ENCODE measurements at places on chromosomes 6 and 20.

DNA sequence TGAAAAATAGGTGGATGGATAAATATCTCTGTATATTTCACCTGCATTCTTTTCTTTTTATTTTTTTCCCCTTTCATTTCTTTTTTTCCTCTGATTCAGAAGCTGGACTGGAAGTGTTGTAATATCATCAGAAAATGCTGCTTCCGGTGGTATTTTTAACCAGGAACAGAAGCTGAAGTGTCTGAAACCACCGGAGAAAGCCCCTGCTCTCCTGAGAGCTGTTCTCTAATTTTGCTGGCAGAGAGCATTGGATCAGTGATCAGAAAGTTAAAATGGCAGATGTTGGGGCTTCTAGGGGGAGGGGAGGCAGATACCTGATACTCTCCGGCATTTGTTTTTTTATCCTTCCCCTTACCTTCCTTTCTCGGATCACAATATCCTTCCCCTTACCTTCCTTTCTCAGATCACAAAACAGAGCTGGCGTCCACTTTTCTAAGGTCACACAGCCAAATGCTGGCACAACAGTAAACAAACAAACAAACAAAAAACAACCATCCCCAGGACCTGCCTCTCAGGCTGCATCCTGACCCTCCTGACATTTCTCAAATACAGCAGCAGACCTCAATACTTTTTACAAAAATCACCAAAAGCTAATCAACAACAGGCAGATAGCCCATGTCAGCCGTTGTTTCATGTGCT, 143.2 kb upstream of the ZNF217 start:
- no peak for DNase-seq

- DNase-seq = no peak
Measured at GRCh38 chr6:159772196-159772595, 10.4 kb downstream of the ACAT2 start.

DNA sequence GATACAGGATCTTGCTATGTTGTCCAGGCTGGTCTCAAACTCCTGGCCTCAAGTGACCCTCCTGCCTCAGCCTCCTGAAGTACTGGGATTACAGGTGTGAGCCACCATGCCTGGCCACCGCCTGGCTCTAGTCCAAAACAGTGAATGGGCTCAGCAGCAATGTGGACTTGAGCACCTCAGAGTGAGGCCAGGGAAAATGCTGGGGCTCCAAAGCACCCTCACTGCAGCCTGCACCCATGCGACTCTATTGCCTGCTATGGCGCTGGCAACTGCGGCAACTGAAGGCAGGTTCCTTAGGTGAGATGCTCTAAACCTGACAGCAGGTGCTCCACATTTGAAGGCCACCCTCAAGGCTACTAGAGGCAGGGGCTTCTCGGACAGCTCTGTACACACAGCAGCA, 26.5 kb downstream of the MAP1LC3A start:
- no peak for DNase-seq

DNA sequence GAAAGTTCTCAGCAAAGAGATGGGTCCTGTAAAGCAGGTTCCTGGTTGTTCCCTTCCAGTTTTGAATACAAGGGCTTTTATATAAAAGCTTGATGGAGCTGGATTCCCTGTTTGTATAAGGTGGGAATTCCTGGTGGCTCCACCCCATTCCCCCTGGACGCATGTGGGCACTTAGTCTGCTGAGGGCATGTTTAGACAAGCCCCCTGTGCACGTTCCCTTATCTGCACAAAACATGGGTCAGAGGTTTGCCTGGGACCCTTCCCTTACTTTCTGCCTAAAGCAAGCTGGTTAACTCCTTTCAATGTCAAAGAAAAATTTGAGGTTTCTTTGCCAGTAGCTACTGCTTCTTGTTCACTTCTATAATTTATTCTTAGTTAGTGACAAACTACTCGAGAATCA, 181.1 kb downstream of the BCKDHB start:
- DNase-seq = no peak

- DNase-seq = no peak
Measured at GRCh38 chr6:117290173-117290846, 25.0 kb downstream of the VGLL2 start.

- DNase-seq = no peak
Measured at GRCh38 chr20:17867131-17867925, 101.3 kb downstream of the SNX5 start.

Measured in cortex of kidney (tissue), 1 donor.